ENCODE measurements at places on chromosomes 5 and 9.

DNA sequence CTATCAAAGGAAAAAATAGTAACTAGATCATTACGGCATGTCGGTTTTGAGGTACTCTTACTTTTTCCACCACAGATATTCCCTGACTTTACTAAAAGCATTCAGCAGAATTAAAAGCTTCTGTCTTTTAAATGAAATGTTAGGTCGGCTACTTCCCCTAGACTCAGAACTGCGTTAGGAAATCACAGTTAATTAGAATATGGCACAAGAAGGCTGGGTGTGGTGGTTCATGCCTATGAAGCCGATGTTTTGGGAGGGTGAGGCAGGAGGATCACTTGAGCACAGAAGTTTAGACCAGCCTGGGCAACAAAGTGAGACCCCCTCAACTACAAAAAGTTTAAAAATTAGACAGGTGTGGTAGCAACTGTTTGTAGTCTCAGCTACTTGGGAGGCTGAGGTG lies 24.4 kb downstream of the CEMIP2 start:
- no peak for DNase-seq

- DNase-seq: no peak
Measured at GRCh38 chr5:146533260-146533857, 17.4 kb upstream of the GPR151 start.

DNA sequence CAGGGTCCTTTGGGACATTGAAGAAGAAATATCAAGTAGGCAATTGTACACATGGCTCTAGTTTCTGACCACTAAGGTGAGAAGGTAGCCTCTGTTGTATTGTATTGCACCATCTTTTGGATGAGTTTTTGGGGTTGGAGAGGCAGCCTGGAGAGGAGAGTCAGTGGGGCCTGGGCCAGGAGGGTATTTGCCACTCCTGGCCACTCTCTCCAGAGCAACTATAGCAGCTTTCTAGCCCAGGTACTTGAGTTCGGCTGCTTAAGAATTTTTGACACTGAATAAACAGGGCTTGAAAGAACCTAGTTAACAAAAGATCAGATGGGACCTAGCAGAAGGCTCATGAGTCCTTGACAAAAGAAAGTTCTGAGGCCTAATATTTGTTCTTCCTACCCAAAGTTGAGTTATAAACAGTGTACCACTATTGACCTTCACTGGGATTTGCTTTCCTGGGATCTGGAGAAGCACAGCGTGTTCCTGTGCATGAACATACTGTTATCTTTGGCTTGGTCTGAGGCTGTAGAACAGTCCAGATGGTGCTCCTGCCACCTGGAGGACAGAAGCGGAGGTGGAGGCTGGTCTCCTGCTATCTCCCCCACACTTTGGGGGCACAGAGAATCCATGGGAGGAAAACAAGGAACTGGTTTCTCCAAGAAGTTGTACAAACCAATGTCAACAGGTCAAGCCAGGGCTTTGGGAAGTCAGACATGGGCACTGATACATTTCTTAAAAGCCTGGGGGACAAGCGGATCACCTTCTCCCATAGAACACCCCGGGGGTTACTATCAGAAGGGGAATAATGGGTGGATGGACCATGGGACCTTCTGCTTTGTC lies 110.4 kb upstream of the LIFR start:
- DNase-seq: no peak

GRCh38 chr5:59716029-59716428 lies 177.5 kb downstream of the PDE4D start:
- DNase-seq: no peak
